Cardiac fibroblast (primary cell): ENCODE measurements at places on chromosomes 1 and 21.

DNA sequence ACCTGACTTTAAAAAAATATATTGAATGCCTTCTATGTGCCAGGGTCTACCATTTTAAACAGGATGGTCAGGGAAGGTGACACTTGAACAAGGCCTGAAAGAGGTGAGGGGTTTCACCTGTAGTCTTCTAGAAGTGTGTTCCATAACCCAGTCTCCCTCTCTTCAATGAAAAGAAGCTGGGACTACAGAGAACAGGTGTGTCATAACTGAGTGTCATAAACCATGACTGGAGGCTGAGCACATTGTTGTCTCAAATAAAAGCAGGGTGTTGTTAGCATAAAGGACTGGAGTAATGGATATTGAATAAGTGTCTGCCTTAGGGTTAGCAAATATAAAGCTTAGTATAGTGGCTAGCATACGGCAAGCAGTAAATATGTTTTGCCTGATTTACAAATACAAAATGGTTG is 65.4 kb downstream of the SYDE2 start:
- DNase-seq: no peak

GRCh38 chr1:163914785-163915413 is 593.1 kb downstream of the NUF2 start:
- no peak for DNase-seq

DNA sequence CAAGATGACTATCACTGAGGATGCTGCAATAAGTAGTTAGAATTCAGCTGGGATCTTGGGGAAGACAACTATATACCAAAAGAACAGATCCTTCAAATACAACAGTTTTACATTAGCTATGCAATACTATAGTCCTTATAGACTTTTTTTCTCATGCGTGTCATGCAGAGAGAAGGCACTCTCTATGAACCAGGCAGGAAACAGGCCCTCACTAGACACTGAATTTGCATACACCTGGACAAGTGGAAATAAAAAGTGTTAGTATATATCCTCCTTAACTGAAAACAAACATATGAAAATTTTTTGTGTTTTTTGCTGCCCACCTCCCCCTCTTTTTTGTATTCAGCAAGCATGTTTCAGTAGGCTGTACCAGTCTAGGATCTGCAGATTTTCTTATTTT is 29.9 kb downstream of the TMCO1 start:
- no peak for DNase-seq

GRCh38 chr1:36390411-36390810 is 4.7 kb upstream of the STK40 start:
- DNase-seq: no peak

- DNase-seq: peak; percentile 53
Measured at GRCh38 chr1:201535046-201535918, 3.6 kb upstream of the NAV1 start.

- DNase-seq: no peak
Measured at GRCh38 chr1:70061231-70061630, 144.1 kb downstream of the LRRC40 start.

DNA sequence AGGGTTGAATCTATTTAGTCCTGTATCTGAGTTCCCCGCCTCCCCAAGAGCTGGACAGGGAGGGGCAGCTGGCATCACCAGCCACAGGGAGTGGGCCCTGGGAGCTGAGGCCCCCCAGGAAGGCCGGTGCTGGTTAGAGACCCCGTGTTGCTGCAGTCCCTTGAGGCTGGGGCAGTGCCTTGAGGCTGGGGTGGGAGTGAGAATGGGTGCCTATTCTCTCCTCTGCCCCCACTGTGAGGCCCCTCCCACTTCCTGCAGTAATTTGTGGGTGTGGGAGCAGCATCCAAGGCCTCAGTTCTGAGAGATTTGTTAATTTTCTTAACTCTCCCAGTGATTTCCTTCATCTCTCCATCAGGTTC is 2.5 kb upstream of the TRAPPC3 start:
- DNase-seq: peak; percentile 33

- DNase-seq: no peak
Measured at GRCh38 chr1:30360753-30361152, 362.6 kb downstream of the MATN1 start.
